Stimulated activated CD4-positive, alpha-beta T cell treated with anti-CD3 and anti-CD28 coated beads, Interleukin-1b, Interleukin-23, amount 100 ng/mL, for 1 hour (primary cell): ENCODE measurements at places on chromosomes 13 and 19.

DNA sequence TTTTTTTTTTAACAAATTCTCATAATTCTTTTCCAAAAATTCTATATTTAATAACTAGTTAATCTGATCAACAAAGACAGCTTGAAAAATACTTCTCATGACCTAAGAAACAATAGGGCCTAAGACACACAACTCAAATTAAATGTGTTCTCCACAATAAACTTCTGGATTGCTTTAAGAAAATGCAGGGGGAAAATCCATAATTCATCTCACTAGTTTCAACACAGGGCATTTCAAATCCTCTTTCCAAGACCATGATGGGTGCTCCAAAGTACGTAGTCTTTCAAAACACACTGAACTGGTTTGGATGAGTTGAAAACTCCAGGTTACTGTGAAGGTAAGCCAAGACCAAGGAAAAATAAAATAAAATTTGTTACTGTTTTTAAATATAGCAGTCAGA, 62.6 kb downstream of the DCLK1 start:
- no peak for DNase-seq

DNA sequence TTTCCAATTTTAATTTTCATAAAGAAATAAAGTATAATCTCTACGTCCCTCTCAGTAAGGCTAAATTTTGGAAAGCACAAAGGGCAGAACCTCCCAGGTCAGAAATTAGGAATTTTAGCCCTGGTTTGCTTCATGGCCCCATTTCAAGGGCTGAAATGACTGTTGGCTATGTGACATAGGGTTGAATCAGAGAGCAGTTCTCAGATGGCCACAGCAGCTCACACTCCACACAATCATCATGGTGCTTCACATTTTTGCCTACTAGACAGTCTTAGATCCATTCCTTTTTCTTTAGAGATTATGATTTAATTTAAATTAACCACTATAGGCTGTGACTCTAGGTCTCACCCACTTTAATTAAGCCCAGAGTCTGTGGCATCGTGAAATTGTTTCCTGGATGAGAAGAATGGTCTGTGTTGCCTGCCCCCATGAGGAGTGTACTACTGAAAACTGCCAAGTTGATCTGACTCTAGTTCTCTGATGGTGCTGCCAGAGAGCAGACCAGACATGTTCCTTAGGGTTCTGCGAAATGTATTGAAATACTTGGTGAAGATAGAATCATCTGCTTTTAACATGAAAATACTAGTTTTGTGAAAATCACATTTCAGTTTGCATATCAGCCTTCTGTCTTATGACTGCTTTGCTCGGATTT, 57.4 kb downstream of the ESD start:
- no peak for DNase-seq

DNA sequence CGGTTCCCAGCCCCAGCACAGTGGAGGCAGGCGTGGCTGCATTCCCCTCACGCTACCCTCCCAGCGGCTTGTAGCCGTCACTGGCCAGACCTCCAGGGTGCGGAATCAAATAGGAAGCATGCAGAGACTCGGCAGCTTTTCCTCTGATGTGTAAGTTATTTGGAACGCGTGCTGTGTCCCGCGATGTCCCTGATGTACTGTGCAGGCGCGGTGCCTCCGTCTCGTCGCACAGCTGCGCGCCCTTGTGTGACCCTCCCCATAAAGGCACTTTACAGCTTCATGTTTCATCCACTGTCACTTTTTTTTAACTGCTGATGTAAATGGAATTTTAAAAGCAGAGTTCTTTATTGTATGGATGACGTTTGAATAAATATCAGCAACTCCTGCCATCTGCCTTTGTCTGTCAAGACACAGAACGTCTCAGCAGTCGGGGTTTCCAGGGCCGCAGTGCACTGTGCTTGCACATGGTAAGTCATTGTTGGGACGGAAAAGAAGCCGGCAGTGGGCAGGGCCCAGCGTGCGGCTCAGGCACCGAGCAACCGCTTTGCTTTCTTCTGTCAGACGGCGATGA, 7.3 kb upstream of the F7 start:
- DNase-seq, result no peak

DNA sequence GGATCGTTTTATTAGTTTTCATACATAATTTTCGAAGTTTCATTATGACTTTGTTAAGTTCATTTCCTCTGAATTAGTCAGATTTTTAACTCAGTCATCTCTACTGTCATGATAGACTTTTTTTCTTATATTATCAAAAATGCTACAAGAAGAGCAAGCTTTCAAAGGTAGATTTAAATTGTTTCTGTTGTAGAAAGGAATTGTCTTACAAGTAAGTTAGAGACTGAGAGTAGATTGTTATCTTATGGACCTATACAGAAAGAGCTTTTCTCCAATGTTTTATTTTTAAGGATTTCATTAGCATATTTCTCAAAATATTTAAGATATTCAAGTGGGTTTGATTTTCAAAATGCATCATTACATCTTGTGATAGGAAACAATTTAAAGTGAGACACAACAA, 2.7 kb downstream of the MAB21L1 start:
- DNase-seq, result no peak
